ENCODE measurements at places on chromosomes 11 and 22.

DNA sequence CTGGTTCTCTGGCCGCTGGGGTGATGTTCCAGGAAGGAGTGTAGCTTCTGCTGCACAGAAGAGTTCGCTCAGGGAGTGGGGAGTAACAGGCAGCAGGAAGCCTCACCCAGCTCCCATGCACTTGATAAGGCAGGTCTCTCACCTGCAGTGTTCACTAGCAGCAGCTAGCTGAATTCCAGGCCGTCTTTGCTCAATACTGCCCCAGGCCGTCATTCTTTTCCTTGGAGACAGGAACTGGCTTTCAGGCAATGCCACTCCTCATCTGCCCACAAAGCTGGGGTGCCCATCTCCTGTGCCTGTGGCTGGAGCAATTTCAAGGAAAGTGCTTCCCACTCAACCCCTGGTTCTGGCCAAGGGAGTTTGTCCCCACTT lies 66.1 kb downstream of the ARHGAP42 start:
- no peak for DNase-seq

GRCh38 chr11:21494946-21495345 lies 697.9 kb upstream of the ANO5 start:
- no peak for DNase-seq

- DNase-seq = no peak
Observed at GRCh38 chr11:72996959-72997358, 145.2 kb downstream of the FCHSD2 start.

DNA sequence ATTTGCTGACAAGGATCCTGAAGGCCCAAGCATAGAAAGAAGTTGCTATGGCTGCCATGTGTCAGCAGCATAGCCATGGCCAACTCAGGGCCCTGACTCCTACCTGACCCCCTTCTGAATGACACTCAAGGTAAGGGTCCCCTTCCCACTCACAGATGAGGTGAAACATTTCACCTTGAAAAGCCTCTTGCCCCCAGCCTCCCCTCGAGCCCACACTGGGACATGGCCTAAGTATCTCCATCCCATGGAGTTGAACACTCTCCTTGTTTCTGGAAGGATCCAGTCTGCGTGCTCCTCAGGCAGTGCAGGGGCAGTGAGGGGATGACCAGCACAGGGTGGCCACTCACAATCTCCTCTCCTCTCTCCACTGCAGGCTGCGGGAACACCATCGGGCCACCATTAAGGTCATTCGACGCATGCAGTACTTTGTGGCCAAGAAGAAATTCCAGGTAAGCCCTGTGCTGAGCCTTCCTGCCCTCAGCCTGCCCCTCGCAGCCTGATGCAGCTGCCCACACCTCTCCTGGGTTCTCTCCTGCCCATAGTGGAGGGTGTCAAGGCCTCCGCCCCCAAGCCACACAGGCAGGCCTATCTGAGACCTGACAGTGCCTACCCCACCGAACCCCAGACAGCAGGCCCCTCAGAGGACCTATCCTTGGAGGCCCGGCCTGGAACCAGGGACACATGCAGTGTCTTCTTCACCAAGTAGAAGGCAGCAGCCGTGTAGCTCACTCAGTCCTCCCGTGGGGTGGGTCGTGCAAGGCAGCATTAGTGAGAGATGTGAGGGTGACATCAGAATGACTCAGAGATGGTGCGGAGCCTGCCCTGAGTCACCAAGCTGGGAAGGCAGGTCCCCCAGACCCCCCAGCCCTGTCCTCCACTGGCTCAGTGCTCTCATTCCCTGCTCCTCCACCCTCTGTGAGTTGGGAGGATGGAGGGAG lies 68.9 kb upstream of the KCNQ1OT1 start:
- DNase-seq = peak; percentile 47

GRCh38 chr11:109644152-109644551 lies 222.2 kb downstream of the C11orf87 start:
- DNase-seq = no peak

DNA sequence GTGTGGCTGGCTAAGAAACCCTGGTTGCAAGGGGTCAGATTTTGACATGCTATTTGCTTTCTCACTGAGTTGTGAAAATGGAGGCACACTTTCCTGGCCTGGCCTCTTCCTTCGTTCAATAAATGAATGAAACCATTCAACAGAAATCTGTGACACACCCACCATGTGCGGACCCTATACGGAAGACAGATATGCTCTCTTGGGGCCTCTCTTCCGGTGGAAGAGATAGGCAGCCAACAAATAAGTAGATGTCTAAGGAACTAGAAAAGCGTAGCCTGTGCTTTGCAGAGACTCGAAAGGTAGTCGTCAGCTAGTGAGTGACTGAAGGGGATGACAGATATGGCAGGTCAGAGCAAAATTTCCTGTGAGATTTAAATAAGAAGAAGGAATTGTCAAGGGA lies 5.3 kb downstream of the KCNQ1OT1 start:
- DNase-seq = no peak

DNA sequence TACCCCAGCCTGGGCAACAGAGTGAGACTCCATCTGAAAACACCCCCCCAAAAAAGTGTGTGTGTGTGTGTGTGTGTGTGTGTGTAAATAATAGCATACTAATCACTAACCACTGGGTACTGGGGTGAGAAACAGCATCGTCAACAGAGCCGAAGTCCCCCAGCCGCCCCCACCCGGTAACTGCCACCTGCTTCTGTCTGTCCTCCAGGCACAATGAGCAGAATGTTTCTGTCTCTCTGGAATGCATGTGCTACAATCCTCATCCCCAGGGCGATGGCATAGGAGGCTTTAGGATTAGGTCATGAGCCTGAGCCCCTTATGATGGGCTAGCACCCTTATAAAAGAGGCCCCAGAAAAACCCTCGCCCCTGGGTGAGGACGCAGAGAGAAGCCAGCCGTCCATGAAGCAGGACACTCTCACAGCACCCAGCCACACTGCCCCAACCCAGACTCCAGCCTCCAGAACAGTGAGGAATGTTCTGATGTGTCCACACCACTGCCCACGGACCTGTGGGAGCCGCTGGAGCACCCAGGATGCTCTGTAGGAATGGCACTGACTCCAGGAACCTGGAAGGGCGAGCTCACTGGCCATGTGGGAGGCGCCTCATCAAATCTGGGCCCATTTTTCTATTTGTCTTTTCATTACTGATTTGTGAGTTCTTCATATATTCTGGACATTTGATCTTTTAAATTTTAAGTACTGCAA lies 9.9 kb downstream of the TTLL8 start:
- DNase-seq = no peak

- no peak for DNase-seq
Observed at GRCh38 chr11:67290801-67291200, 1.7 kb downstream of the ANKRD13D start.

DNA sequence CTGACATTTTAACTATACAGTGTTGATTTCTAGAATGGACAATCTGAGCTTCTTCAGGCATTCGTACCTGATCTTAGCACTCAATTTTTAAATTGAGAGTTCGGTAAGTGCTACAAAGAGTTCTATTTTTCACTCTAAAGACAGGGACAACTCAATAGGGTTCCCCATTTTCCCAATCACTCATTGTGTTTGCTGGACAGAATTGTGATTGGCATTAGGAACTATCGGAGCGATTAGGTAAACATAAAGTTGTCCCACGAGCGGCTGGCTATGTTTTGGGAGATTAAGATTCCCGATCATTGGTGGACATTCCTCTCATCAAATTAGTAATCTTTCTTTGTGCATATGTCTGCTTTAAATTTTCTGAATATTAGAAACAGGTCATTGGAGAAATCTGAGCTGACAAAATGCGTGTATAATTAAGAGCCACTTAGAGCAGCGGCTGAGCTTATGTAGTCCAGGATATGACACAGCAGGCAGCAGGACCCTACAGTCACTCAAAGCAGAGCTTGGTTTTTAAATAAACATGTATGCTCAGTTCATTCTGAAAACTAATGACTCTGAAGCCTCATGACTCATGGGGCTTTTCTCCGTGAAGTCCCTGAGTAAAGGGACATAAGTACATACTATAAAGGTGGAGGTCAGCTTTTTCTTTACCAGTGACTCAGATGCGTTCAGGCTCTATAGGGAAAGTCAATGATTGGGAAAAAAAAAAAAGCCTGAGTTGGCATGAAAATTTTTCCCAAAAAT lies 109.4 kb downstream of the GRIA4 start:
- no peak for DNase-seq

DNA sequence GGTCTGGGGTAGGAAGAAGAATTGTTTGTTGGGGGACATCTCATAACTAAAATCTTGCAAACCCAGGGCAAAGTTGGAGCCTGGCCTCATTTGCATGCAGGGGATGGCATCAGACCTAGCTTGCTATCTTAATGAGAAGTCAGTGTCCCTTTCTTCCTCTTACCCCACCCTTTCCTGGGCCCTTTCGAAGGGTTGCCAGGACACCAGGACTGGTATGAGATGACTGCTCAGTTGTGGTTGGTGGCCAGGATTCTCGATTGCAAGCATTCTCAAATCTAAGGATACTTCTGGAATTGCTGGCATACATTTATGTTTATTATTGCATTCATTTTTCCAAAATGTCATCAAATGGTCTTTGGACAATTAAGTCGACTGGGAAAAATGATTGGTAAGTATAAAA lies 131.0 kb downstream of the SLC1A2 start:
- no peak for DNase-seq

- no peak for DNase-seq
Observed at GRCh38 chr11:1571760-1572196, 293 bp downstream of the DUSP8 start.

DNA sequence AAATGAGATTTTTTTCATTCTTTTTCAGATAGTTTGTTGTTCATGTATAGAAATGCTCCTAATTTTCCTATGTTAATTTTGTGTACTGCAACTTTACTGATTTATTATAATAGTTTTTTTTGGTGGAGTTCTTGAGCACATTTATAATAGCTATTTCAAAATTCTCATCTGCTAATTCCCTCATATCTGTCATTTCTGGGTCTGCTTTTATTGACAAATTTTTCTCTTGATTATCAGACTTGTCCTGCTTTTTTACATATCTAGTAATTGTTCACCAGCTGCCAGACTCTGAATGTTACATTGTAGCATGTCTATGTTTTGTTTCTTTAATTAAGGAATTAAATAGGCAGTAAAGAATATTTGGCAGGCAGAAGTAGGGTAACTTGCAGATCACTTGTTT lies 60.9 kb upstream of the PARVA start:
- no peak for DNase-seq
